Amygdala (tissue), 56 donors: ENCODE measurements at places on chromosomes 3 and 15.

DNA sequence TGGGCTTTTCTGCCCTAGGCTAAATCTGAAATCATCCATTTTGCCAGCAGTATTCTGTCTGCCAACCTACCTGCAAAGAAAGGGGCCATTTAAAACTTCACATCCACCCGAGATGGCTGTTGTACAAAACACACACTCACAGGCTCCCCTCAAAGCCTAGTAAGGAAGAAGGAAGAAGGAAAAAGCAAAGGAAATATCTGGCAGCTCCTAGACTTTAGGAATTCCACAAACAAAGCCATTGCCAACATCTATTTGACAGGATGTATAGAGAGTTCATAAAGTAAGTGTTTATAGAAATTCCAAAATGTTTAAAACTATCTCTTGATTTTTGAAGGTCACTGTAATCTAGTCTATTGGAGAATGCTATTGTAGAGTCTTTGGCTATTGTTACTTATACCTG lies 91.9 kb upstream of the THBS1 start:
- no peak for DNase-seq

GRCh38 chr3:131026321-131027151 lies at the start of the genes ASTE1 and NEK11:
Gene ASTE1 (minus strand): TSS chr3:131026825. CDS start chr3:131025306, 1,519 bp downstream.
Gene NEK11 (plus strand): TSS chr3:131026877. CDS start chr3:131029709, 2,832 bp downstream.
- DNase-seq: peak; percentile 86

GRCh38 chr3:12895391-12896062 lies 54.2 kb upstream of the RPL32 start:
- DNase-seq: no peak

DNA sequence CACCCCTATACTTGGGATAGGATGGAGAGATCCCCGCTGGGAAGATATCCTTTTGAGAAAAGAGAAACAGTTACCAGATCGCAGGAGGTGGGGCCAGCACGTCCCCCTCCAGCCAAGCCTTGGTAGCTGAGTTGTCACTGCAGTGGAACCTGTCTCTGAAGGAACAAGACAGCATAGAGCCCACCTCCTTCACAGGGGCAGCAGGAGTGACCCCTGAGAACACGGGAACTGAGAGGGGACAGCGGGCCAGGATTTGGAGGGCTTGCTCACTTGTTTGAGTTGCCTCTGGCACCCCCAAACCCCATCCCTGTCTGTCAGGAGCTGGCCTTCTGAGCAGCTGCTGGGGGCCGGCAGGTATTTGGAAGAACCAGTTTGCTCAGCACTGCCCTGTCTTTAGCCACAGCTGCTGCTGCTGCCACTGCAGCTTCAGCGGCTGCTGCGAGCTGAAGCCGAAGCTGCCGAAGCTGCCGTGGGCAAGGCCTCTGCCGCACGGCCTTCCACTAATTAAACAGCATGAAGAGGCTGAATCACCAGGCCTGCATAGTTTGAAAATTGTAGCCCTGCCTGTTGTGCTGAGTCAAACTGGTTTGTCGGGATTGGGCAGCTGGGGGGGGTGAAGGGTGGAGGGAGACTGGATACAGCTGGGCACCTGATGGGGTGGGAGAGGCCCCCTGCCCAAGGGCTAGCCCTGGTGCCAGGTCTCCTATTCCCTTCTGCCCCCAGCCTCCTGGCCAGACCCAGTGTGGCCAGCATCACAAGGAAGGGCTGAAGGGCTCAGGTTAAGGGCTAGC lies 4.0 kb downstream of the EPHB3 start:
- DNase-seq: no peak

- no peak for DNase-seq
Observed at GRCh38 chr15:98773616-98774015, 125.3 kb downstream of the IGF1R start.

- DNase-seq: no peak
Observed at GRCh38 chr3:123071146-123071545, 4.3 kb downstream of the PDIA5 start.

GRCh38 chr3:46878781-46879436 lies 1.4 kb downstream of the PTH1R start:
- no peak for DNase-seq

- no peak for DNase-seq
Observed at GRCh38 chr3:185421577-185422232, 58.8 kb downstream of the MAP3K13 start.

- DNase-seq: no peak
Observed at GRCh38 chr3:122691195-122691594, 10.6 kb downstream of the PARP14 start.

GRCh38 chr3:176351408-176351807 lies 845.9 kb downstream of the TBL1XR1 start:
- DNase-seq: no peak

GRCh38 chr3:27589795-27590194 lies 105.6 kb upstream of the SLC4A7 start:
- no peak for DNase-seq

DNA sequence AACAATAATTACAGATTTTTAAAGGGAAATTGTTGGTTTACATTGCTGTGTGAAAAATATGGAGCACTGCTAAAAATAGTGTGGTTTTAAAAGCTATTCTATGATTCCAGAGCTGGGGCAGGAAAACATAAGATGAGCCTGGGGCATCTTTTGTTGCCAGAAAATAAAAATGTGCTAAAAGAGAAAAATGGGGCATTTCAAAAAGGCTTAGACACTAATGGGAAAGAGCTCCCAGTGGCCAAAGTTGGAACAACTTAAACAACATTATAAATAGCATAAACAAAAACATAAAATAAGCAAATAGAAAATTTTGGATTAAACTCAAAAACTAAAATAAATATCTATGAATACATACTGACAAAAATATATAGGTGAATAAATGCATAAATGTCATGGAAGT lies 478.9 kb downstream of the NLGN1 start:
- DNase-seq: no peak

DNA sequence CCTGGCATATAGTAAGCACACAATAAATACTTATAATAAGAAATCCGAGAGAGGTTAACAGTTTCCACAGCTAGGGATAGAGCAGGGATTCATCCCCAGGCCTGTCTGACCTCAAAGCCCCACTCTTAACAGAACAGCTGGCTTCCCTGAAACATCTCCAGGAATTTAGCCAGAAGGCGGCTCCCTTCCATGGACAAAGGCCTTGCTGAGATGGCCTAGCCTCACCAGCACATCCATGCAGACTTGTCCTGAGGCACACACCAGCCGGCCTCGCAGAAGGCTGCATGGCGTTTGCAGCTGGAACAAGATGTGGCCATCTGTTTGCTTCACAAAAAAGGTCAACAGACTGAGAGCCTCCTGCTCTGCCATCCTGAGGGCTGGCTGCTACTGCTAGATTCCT lies 245.4 kb downstream of the SLCO3A1 start:
- peak; percentile 66 for DNase-seq

DNA sequence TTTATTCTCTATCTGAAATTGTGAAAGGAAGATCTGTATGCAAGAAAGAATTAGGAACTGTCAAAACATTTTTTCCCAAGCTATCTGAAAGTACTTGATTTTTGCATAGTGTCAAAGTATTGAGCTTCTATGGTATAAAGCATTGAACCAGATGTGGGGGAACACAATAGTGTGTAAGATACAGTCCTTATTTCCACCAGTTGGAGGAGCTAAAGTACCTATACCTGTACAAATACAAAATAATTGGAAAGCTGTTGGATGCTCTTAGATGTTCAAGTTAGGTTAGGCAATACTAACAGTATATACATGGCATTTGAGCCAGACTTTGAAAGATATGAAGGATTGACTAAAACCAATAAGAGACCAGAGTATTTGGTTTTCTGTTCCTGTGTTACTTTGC lies 148.4 kb downstream of the B3GALNT1 start:
- DNase-seq: no peak

DNA sequence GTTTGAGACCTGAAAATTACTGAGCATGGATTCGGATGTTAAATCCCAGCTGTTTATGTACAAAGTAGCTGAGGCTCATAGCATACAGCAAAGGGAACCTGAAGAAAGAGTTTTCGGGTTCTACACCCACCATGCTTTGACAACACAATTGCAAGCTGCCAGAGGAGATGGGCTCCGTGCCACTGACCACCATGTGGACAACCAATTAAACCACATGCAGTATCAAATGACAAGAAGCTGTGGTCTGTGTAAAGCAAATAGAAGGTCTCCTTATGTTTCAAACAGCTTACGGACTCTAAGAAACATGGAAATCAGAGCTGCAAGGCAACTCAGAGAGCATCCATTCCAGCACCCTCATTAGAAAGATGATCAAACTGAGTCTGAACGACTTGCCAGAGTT lies 12.9 kb downstream of the GABRB3 start:
- no peak for DNase-seq
